ENCODE measurements at places on chromosomes 6 and 20.

GRCh38 chr6:93366506-93366905 is 52.9 kb downstream of the EPHA7 start:
- DNase-seq, result no peak

- DNase-seq, result no peak
Observed at GRCh38 chr20:1811621-1812498, 83.3 kb upstream of the SIRPA start.

GRCh38 chr6:6657085-6657819 is 68.7 kb downstream of the LY86 start:
- DNase-seq, result no peak

- no peak for DNase-seq
Observed at GRCh38 chr20:16865406-16865805, 117.2 kb downstream of the OTOR start.

GRCh38 chr20:34084227-34084923 is 27.7 kb downstream of the EIF2S2 start:
- no peak for DNase-seq

GRCh38 chr6:44896701-44897100 is 431.4 kb upstream of the RUNX2 start:
- no peak for DNase-seq

DNA sequence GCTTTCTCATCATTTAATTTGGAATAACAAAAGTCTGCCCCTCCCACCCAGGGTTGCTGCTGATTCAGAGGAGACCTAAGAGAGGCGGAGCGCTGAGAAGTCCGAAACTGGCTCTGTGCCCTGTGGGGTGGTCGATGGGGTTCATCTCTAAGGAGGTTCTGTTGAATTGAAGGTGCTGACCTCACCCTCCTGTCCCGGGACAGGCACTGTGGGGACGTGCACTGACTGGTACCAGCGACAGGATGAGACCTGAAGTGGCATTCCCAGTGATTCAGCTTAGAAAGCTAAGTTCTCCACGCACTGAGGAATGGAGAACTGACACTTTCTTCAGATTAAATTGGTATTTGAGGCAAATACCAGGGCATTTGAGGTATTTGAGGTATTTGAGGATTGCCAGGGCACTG is 1.3 kb downstream of the GUCA1B start:
- no peak for DNase-seq
